ENCODE measurements at places on chromosomes 13 and 19. TPM values are rescaled to one million over a fixed set of nuclear protein-coding genes. Genes with fewer than 3 reads are reported as not detected.

ANKLE1 gene
- 1.5 TPM for polyA plus RNA-seq

PEAK3 gene
- polyA plus RNA-seq: not detected

SIGLEC8 gene
- polyA plus RNA-seq: 0.07 TPM

PTGIR gene
- polyA plus RNA-seq: 1.7 TPM

CD33 gene
- polyA plus RNA-seq: 3.0 TPM

SYDE1 gene
- polyA plus RNA-seq: 14.4 TPM

OR7A5 gene
- 0.05 TPM for polyA plus RNA-seq

THSD1 gene
- 6.0 TPM for polyA plus RNA-seq

ADAT3 gene
- polyA plus RNA-seq: 2.4 TPM

IZUMO1 gene
- 1.1 TPM for polyA plus RNA-seq

GRCh38 chr13:102645701-102646100 lies 48.9 kb downstream of the TPP2 start:
- no peak for DNase-seq

DNA sequence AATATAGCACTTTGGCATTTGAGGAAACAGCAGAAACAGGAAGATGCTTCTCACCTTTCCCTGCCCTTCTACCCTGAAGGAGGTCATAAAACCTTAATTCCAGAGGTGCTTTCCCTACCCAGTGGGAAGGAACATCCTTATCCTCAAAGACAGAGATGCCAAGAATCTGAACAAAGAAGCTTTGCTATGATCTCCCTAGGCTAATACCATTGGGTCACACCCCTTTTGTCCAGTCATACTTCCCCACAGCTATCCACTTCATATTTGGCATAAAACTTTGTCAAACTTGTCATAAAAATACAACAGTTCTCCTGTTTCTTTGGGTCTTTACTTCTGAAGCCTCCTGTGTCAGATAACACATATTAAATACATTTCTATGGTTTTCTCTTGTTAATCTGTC lies 21.7 kb upstream of the RXFP2 start:
- DNase-seq: no peak

- no peak for DNase-seq
These were observed 224.5 kb downstream of the DCLK1 start for GRCh38 chr13:35906636-35907035.

GRCh38 chr19:33811246-33811645 lies 14.6 kb downstream of the KCTD15 start:
- DNase-seq: no peak

DNA sequence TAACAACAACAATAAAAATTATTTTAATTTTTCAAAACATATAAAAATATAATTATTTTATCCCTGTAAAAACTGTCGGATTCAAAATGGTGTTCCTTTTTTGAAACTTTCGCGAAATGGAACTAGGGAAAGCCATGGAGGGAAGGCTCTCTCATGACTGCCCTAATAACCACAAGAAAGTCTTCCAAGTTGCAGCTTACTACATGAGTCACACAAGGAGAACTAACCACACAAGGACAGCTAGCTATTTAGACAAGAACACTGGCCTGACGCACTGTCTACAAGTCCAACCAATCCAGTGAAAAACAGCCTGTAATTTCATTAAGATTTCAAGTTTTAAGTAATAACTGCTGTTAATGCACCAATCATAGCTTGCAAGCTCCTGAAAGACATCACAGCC lies 319.2 kb upstream of the PCDH9 start:
- DNase-seq: no peak

- DNase-seq: no peak
These were observed 328.2 kb downstream of the HS6ST3 start for GRCh38 chr13:96417939-96418685.

DNA sequence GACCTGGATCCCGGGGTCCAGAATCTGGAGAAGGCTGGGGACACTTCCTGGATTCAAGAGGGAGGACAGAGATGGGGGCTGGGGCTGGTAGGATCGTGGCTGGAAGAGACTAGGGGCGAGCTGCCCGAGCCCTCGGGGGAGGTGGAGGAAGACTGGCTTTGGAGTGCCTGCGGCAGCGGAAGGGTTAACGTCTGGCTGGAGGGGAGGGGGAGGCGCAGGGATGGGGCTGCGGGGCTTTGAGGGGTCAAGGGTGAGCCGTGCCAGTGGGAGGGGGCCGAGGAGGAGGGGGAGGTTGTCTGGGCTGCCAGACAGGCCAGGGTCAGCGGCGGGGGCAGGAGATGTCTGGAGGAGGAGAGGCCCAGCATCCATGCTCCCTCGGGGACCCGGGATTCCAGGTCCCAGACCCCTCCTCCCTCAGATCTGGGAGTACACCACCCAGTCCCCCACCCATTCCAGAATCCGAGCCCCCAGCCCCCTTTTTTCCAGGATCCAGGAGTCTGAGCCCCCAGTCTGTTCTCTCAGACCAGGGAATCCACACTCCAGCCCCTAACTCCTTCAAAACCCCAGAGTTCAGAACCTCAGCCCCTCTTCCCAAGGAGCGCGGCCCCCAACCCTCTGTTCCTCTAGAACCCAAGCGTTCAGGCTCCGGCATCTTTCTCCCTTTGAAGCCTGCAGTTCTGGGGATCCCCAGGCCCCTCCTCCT lies 3.2 kb upstream of the SPACA6 start:
- DNase-seq: peak; percentile 77

DNA sequence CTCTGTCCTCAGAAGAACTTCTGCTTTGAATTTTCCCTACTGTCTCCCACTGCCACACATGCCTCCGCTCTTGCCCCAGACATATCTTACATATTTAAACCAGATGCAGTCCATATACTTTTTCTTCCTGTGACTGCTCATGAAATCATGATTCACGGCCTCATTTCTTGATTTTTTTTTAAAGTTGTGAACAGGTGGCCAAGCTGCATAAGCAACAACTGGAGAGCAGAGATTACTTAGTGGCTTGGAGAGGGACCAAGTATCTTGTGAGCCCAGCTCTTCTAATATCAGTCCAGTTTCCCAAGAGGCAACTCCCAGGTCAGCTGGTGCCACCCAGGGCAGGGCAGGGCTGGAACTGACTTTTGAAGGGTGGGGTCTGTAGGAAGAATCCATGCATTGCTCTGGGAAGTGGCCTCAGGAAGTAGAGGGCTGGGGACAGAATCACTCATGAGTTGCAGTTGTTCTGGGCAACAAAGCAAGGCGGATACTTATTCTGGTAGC lies 152.4 kb downstream of the LMO7 start:
- DNase-seq: no peak

- DNase-seq: no peak
These were observed 30.1 kb downstream of the PIP5K1C start for GRCh38 chr19:3669947-3670795.

DNA sequence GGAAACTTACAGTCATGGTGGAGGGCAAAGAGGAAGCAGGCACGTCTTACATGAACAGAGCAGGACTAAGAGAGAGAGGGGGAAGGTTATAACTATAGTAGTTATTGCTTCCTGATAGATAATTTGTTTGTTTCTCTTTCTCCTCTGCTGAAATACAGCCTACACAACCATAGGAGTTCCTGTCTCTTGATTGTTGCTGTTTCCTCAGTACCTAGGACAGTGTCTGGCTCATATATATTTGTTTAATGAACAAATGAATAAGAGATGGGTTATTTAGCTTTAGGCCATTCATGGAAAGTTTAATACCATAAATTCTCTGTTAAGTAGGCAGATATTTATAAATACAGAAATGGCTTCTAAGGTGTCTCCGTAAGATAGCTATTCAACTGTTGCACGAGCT lies 95.2 kb downstream of the PCCA start:
- no peak for DNase-seq

DNA sequence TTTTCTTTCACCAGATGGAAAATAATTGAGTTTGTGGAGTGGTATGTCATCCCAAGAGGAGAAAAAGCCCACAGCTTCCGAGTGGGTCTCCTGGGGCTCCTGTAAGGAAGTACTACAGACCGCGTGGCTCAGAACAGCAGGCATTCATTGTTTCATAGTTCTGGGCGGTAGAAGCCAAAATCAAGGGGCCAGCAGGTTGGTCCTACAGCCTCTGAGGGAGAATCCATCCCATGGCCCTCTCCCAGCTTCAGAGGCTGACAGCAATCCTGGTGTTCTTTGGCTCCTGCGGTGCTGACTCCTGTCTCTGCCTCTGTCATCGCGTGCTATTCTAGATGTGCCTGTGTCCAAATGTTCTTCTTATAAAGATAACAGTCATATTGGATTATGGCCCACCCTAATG lies 362.6 kb downstream of the FGF14 start:
- no peak for DNase-seq

DNA sequence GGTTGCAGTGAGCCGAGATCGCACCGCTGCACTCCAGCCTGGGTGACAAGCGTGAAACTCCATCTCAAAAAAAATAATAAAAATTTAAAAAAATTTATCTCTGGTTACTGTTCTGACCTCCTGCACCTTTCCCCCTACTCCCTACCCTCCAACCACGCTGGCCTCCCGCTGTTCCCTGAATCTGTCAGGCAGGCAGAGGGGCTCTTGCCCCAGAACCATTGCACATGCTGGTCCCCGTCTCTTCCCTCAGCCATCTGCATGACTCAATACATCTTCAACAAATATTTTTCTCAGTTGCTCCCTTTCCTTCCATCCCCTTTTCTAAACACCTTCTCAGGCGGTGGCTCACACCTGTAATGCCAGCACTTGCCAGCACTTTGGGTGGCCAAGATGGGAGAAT lies 1.1 kb upstream of the FAM187B start:
- DNase-seq: no peak

DNA sequence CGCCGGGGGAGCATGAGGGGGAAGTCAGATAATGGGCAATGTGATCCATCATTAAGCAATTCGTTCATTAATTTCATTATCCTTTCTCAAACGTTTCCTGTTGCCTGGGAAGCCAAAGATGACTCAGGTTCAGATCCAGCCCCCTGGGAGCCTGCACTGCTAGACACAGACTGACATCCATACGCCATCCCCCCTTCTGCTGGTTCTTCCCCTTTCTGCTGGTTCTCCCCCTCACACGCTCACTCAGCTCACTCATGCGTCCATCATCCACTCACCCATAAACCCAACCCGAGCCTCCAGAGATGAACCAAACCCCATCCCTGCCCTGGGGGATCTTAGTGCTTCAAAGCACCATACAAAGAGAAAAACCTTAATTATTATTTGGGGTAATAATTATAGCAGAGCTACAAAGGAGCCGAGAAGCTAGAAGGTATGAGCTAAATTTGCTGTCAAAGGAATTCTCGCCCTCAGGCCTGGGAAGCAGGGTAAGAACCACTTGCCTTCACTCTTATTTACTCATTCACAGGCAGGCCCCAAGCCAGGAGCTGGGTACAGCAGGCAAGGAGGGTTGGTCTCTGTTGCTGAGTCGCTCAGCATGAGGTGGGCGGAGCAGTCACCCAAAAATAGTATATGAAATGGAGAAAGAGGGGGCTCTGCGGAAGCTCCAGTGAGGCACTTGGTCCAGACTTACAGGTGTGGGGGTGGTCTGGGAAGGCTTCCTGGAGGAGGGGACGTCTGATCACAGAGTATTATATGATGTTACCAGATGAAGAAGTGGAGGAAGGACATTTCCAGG lies 7.0 kb upstream of the ZNF444 start:
- DNase-seq: no peak

DNA sequence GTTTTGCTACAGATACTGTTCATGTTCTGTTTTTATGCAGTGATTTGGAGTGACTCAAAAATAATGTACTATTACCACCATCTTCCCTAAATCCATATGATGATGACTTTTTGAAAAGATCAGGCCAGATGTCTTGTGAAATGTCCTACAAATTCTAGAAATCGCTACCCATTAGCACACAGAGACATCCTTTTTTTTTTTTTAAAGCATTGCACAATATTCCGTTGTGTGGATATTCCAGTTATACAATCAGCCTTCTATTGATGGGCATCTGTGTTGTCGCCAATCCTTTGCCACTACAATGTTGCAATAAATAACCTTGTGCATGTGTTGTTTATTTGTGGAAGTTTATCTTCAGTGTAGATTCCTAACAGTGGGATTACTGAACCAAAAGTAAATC lies 24.5 kb downstream of the ZDHHC20 start:
- no peak for DNase-seq

DNA sequence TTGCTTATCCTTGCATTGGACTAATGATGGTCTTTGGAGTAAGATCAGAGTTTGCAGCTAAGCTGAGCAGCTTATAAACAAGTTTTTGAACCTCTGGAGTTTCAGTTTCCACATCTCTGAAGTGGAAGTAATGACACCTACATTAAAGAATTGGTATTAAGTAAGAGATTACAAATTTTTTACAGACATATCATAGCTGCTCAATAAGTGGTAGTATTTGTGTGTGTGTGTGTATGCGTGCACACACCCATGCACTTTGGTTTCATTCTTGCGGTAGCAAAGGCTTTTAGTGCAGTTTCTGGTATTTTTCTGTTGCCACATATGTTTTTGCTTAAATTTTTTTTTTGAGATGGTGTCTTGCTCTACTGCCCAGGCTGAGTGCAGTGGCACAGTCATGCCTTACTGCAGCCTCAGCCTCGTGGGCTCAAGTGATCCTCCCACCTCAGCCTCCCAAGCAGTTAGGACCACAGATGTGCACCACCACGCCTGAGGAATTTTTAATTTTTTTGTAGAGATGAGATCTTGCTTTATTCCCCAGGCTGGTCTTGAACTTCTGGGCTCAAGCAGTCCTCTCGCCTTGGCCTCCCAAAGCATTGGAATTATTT lies 4.5 kb downstream of the NAA16 start:
- no peak for DNase-seq

- no peak for DNase-seq
These were observed 4.3 kb upstream of the PARP4 start for GRCh38 chr13:24516919-24517318.

DNA sequence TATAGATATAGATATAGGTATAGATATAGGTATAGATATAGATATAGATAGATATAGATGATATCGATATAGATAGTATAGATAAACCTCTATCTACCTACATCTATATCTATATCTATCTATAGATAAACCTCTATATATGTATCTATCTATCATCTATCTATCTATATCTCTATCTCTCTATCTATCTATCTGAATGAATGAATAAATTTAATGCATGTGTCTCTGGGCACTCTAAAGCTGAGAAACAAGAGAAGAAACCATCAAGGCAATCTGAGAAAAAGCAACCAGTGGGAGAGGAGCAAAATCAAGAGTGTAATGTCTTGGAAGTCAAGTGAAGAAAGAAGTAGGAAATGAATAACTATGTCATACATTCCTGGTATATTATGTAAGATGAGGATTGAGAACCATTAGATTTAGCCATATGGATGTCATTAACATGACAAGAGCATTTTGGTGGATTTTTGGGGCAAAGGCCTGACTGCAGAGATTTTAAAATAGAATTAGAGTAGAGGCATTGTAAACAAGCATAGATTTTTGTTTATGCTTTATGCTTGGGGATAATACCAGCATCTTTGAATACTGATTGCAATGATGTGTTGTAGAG lies 1262.7 kb upstream of the MIR17HG start:
- DNase-seq: no peak

DNA sequence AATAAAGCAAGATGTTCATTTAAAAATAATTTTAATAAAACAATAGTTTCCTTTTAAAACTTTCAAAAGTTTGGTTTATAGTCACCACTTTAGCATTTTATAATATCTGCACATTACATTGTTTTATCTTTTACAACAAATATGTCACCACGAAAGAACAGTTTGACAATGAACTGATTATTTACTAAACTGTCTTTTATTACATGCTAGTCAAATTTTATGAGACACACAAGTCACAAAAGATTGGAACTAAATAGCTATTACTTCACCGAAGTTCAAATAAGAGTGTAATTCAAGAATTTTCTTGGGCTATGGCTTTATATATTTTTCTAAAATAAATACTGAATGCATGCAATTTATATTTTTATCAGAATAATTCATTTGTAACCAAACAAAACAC lies 57.5 kb upstream of the EEF1AKMT1 start:
- no peak for DNase-seq
